ENCODE measurements at places on chromosomes 4 and X.

DNA sequence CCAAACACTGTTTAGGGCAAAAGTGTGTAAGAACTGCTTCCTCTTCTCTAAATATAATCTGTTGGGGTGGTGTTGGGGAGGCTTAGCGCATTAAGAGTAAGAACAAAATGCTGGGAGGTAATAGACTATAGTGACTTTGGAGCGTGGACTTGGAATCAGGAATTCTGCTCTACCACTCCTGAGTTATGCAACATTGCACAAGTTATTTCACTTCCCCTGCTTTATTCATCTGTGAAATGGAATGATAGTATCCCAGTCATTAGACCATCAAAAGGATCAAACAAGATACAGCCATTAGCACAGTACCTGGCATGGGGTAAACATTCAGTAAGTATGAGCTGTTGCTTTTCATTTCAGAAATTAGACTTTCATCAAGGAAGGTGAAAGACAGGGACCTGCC, 58.7 kb downstream of the IGFBP7 start:
- DNase-seq: no peak

DNA sequence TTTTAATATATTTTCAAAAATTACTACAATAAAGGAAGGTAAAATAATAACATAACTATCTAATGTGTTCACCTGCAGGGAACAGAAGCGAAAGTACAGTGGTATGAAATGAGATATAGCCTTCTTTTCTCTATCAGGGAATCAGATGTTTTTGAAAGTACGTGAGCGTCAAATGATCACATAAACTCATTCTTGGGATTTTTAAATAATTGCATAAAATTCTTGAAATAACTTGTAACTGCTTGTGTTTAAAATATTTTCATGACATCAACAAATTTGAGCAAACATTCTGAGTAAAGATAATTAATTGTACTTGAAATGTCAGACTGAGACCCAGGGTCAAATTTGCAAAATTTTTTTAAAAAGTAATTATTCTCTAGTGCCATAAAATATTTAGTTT, 193.5 kb upstream of the NEIL3 start:
- no peak for DNase-seq

- no peak for DNase-seq
These were observed 7.9 kb downstream of the C4orf17 start for GRCh38 chr4:99518601-99519295.

DNA sequence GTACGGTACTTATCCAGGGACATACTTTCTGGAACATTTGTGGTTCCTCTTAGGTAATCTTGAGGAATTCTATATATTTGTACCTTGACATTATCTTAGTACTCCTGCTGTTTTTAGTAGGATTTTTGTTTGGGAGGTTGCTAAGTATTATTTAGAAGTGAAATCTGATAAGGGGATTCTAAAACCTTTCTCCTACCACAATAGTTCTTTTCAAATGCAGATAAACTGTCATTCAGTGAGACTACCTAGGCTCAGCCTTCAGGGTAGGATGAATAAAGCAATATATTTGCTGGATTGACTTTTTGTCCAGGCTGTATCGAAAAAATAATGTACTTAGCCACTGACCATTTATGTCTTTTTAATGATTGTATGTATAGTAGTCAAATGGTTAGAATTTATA, 25.4 kb downstream of the DIAPH2 start:
- DNase-seq: no peak

DNA sequence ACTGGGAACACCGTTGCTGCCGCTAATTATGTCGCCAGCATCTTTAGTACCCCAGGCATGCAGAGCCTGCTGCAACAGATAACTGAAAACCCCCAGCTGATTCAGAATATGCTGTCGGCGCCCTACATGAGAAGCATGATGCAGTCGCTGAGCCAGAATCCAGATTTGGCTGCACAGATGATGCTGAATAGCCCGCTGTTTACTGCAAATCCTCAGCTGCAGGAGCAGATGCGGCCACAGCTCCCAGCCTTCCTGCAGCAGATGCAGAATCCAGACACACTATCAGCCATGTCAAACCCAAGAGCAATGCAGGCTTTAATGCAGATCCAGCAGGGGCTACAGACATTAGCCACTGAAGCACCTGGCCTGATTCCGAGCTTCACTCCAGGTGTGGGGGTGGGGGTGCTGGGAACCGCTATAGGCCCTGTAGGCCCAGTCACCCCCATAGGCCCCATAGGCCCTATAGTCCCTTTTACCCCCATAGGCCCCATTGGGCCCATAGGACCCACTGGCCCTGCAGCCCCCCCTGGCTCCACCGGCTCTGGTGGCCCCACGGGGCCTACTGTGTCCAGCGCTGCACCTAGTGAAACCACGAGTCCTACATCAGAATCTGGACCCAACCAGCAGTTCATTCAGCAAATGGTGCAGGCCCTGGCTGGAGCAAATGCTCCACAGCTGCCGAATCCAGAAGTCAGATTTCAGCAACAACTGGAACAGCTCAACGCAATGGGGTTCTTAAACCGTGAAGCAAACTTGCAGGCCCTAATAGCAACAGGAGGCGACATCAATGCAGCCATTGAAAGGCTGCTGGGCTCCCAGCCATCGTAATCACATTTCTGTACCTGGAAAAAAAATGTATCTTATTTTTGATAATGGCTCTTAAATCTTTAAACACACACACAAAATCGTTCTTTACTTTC, 1.8 kb downstream of the UBQLN2 start:
- DNase-seq: peak; percentile 15

- peak; percentile 58 for DNase-seq
These were observed 250.1 kb downstream of the SNCA start for GRCh38 chr4:89586864-89587263.

DNA sequence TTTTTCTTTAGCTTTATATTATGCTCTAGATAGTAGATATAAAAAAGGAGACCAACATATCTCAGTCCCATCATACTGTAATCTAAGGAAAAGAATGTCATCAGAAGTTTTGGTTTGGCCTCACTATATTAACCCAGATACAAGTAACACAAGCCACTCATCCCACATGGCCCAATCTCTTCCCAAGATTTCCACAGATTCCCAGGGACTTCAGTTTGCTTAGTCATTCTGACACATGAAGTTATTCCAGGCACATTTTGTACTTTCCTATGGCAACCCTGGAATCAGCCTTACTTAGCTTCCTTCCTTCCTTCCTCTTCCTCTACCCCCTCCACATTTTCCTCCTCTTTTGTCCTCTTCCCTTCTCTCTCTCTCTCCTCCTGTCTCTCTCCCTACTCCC, 21.7 kb upstream of the DCLK2 start:
- no peak for DNase-seq

DNA sequence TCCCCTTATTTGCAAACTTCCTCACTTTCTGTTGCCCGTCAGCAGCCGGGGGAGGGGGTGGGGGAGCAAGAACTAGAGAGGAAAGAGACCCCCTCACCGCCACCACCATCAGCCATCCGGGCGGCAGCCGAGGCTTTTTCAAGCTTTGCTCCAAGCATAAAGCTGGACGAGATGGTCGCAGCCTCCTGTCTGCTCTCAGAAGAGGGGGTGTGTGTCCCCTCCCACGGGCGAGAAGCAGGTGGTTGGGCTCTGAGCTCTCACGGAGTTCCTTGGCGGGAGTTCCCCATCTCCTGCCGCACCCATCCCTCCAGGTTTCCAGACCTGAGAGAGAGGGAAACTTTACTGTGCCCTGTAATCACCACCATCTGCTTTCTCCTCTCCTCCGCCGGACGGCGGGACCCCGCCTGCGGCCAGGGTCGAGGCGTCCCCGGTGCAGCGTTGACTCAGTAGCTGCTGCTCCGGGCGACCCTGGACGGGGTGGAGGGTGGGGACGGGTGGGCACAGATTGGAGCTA, 4.7 kb upstream of the ARX start:
- no peak for DNase-seq

- DNase-seq: no peak
These were observed 17.1 kb upstream of the SLC7A11 start for GRCh38 chr4:138259271-138259670.

DNA sequence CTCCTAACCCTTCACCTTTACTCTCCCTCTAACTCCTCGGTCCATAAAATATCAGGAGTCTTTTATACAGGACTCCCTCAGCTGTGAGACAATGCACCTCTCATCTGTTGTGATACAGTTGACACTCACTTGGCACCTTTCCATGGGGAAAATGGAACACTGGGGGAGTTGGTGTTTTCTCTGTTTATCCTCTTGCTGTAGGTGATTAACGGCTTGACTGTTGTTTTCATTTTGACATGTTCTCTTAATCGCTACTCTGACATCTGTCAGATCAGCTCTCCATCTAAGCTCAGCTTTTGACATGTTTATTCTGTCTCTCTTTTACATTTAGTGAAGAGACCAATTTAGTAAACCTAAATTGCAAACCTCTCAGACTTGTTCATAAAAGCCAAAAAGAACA, 604.8 kb downstream of the TRAM1L1 start:
- no peak for DNase-seq

DNA sequence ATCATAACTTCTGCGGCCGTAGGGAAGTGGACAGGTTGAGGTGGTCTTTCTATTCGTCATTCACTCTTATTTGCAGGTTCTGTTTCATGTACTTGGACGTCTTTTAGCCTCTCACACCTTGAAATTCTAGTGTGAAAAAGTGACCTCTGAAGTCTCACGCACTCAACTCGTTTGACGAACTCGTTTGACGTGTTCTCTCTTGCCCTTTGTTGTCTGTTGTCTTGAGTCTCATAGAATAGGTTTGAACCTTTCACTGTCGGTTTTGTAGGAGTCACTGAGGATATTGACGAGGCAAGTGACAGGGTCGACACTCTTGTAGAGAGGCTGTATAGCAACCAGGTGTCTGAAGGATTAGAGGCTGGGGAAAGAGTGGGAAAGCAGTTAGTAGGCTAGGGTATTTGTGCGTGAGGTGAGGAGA, 1.1 kb upstream of the PGRMC2 start:
- peak; percentile 68 for DNase-seq

DNA sequence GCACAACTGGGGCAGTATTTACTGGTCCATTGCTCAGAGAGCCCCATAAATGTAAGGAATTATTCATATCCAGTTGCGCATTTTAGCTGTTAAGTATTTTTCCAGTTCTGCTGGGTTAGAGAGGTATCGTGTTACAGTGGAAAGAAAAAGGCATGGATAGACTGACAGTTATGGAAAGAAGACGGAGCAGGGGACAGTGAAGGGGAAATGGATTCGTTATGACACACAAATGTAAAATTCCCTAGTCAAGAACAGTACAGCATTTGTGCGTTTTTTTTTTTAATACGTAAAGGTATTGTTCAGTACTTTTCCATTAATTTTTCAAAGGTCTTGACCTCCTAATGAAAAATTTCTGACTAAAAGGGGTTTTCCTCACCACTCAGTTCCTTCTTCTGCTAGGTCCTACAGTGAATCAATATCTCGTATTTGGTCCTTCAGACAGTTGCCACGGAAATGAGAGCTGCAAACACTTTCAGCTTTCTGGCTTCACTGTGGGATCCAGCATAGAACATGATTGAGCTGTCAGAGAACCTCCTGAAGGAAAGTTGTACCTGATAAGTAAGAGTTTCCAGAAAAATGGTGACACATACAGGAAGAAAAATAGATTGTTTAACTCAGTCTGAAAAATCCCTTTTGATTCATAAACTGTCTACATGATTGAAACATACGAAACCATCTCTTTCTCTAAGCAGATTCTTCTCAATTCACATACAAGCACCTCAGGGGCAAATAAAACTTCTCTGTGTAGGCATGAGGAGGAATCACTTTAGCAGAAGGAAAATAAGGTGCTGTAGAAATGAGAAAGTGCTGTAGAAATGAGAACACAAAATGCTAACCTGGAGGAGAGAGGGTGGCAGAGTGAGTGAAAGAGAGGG, 21.8 kb upstream of the BBS12 start:
- no peak for DNase-seq

DNA sequence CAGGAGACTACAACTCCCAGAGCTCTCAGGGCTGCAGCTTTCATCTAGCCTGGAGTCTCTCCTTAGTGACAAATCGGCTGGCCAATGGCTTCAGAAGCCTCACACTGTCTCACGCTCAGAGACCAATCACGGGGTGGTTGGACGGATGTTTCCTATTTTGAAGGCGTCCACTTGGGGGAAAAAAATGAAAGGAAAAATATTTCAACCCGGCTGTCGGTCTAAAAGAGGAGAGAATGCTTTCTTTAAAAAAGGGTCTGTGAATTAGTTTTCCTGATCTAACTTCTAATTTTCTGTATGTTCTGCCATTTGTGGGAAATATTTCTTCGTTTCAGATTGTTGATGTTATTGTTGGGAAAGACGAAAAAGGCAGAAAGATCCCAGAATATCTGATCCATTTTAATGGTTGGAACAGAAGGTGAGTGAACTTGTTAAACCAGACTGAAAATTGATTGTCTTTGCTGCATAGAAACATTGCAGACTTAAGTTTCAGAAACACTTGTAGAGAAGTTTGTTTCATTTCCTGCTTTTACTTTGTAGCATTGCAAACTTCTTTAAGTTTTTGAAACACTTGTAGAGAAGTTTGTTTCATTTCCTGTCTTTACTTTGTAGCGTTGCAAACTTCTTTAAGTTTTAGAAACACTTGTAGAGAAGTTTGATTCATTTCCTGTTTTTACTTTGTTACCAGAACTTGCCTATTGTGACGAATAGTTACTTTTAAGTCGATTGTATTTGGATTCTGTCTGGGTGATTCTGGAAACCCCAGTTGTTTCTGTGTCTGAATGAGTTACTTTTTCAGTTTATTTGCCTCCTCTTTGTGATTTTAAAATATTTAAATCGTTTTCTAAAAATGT, 1.6 kb downstream of the MSL3 start:
- DNase-seq: peak; percentile 93

DNA sequence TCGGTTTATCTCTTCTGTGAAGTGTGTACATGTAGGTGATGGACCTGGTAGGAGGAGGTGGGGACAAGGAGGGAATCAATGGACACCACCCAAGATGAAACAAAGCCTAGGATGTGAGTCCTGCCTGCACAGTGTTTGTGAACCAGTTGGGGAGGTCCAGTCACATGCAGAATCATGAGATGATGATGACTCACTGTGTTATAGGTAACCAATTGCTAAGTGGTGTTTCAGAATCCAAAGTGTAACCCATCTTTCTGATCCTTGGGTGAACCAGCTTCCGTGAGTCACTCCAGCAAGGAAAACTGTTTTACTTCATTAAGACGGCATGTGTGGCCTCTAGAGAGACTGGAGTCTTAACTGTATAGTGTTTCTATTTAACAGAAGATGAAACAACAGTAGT, 57.9 kb upstream of the HPF1 start:
- no peak for DNase-seq

GRCh38 chr4:183349673-183350072, 27.4 kb upstream of the CLDN24 start:
- peak; percentile 9 for DNase-seq

DNA sequence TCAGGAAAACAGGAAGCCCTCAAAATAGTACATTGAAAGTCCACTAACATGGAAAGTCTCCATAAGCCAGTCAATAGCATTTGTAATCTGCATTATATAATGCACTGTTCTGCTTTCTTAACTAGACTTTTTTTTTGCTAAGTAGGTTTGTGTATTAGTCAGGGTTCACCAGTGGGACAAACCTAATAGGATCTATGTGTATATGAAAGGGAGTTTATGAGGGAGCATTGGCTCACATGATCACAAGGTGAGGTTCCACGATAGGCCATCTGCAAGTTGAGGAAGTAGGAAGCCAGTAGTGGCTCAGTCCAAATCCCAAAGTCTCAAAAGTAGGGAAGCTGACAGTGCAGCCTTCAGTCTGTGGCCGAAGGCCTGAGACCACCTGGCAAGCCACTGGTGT, 116.0 kb downstream of the MXRA5 start:
- no peak for DNase-seq

- peak; percentile 42 for DNase-seq
These were observed at the start of gene SLC25A43 for GRCh38 chrX:119398974-119399771. TSS of gene SLC25A43 (plus strand) at chrX:119399336. CDS start at chrX:119399404, 68 bp downstream.

- peak; percentile 56 for DNase-seq
These were observed 25.5 kb upstream of the RXFP1 start for GRCh38 chr4:158496030-158496741.

GRCh38 chrX:9510366-9510765, 45.5 kb downstream of the TBL1X start:
- DNase-seq: no peak

- no peak for DNase-seq
These were observed 61.9 kb upstream of the PAGE4 start for GRCh38 chrX:49767236-49767635.

Data from hematopoietic multipotent progenitor cell treated with erythropoietin and hydrocortisone succinate and interleukin-3 and kit ligand, for 6 days (in vitro differentiated cells).